ENCODE measurements at places on chromosomes 3 and 15. TPM values are rescaled to one million over a fixed set of nuclear protein-coding genes. Genes with fewer than 3 reads are reported as not detected.

The MRAS gene
- total RNA-seq = 29.1 TPM

The SEMA5B gene
- total RNA-seq = not detected

The CHST13 gene
- not detected for total RNA-seq

The CHST2 gene
- 5.5 TPM for total RNA-seq

The AHSG gene
- total RNA-seq = not detected

The PATL2 gene
- total RNA-seq = 1.4 TPM
